Gastrocnemius medialis (tissue), 4 donors: ENCODE measurements at places on chromosomes 7 and 10. TPM values are rescaled to one million over a fixed set of nuclear protein-coding genes. Genes with fewer than 3 reads are reported as not detected.

The GRM3 gene
- not detected for total RNA-seq

- no peak for DNase-seq
These were observed 80.9 kb downstream of the LRRC17 start for GRCh38 chr7:102993718-102994029.

The FAM53B gene
- total RNA-seq: 253 TPM

- DNase-seq: no peak
These were observed 50.6 kb upstream of the SRPK2 start for GRCh38 chr7:105439174-105439893.

DNA sequence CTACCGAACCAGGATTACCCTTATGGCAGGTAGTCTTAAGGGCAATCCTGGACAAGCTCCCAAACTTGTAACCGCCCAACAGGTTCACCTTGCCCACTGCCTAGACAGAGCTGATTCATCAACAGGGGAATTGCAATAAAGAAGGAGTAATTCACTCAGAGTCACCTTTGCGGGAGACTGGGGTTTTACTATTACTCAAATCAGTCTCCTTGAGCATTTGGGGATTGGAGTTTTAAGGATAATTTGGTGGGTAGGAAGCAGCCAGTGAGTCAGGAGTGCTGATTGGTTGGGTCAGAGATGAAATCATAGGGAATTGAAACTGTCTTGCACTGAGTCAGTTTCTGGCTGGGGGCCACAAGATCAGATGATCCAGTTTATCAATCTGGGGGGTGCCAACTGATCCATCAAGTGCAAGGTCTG, 25.3 kb downstream of the HK1 start:
- DNase-seq: no peak
